Nasal cavity respiratory epithelium epithelial cell of viscerocranial mucosa (primary cell): ENCODE measurements at places on chromosomes 1 and 21. TPM values are rescaled to one million over a fixed set of nuclear protein-coding genes. Genes with fewer than 3 reads are reported as not detected.

NR1I3 gene
- total RNA-seq, result not detected in 2 replicates

LCE1F gene
- total RNA-seq, result not detected in 2 replicates

SPRR3 gene
- total RNA-seq, result 67.3 and 122 TPM in 2 replicates

ZNF593OS gene
- total RNA-seq, result not detected in 2 replicates

OR6K2 gene
- total RNA-seq, result not detected in 2 replicates

ZNF695 gene
- 0.21 and 0.68 TPM in 2 replicates for total RNA-seq

OR10Z1 gene
- total RNA-seq, result not detected in 2 replicates
